Suprapubic skin (tissue), 4 donors: ENCODE measurements at places on chromosomes 12 and 14.

DNA sequence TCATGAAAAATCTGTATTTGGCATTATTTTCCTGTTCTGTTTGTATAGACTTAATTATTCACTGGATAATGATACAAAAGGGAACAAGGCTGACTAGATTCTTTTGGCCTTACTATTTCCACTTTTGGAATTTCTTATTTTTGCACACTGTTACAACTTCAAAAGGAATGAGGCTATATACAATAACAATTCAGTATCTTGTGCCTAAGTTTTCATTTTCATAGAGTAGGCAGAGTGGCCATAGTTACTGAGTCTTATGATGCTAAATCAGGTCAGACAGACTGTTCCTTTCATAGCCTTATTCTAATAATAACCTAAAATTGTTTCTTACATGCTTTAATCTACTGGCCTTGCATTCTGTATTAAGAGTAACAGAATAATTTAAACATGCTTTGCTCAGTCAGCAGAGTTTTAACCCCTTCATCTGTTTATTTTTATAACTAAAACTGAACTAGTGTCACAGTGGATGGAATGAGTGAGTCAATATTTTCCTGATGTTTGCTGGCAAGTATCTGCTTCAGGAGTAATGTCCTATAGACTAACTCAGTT is 10.5 kb downstream of the TTC8 start:
- no peak for DNase-seq

- DNase-seq = no peak
Observed at GRCh38 chr12:73225941-73226340, 953.8 kb downstream of the TRHDE start.

DNA sequence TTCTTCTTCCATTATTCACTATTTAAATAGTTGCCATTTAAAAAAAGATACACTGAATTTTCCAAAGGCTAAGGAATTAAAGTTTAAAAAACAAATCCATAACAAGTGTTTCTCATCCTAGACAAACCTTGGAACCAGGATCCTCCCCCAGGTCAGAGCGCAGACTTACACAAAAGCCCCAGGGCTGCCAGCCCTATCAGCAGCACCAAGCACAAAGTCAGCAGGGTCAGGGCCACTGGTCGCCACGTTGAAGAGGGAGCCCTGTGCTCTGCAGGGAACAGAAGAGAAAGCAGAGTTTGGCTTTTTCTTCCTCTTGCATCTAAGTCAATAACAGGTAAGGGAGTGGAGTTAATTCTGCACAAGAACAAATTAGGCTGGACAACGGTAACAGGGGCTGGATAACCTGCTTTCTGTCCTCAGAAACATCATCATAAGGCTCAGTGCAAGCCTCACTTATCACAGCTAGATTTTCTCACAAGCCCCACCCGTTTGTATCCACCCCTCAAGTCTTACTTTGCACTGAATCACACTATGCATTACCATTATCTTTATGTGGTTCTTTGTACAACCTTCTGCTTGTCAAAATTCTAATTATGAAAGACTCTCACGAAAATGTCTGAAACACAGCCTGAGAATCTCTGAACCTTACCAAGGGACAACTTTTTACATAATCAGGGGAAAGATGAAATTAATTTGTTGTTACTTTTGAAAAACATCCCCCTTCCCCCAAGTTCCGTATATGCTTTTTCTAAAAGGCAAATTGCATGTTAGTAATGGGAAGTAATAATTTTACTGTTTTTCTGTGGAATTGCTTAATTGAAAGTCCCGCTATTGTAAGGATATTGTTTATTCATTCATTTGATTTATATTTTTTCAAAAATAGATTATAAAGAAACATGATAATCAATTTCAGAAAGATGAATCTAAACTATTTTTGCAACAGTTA is 9.6 kb downstream of the CLEC1A start:
- DNase-seq = no peak

GRCh38 chr12:109482894-109483293 is 5.5 kb downstream of the UBE3B start:
- no peak for DNase-seq

DNA sequence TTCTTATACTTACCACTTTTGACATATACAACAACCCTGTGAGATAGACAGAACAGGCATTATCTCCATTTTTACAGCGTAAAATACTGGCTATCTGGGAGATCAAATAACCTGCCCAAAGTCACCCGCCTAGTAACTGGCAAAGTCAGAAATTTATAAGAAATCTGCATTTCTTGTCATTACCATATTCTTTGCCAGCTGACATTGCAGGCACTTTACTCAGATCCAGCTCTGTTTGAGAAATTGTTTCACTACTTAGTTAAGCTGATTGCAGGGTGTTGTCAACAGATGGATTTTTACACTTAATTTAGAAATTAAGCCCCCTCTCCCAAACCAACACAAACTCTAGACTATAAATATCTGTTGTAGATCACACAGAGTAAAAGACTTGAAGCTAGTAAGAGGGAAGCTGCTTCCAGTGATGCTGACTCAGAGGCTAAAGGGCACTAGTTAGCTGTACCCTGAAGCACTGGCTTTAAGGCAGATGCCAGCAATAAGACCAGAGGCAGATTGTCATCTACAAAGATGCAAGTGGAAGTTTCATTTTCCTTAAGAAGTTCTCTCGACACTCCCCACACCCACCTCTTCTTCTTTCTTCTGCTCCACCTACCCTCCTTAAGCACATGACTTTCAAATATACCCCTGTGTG is 153.1 kb downstream of the ANO6 start:
- no peak for DNase-seq

- no peak for DNase-seq
Observed at GRCh38 chr12:131242741-131243496, 289.2 kb downstream of the ADGRD1 start.

DNA sequence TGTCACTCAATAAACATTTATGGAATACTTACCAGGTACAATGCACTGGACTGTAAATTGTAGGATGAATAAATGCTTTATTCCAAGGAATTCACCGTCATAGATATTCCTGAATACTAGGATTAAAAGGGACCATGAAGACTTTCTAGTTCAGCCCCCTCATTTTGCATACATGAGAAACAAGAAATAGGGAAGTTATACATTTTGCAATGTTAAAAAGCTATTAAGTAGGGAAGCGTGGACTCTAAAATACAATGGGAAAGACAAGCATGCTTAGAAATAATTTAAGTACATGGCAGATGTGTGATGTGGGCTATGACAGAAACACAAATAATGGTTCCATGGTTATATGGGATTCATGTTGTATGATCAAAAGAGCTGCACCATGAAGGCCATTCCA is 89.4 kb upstream of the SYT10 start:
- DNase-seq = no peak

- DNase-seq = no peak
Observed at GRCh38 chr14:106877517-106877916, 1351.1 kb downstream of the TMEM121 start.

- no peak for DNase-seq
Observed at GRCh38 chr12:11998944-11999315, 71.8 kb upstream of the BCL2L14 start.

DNA sequence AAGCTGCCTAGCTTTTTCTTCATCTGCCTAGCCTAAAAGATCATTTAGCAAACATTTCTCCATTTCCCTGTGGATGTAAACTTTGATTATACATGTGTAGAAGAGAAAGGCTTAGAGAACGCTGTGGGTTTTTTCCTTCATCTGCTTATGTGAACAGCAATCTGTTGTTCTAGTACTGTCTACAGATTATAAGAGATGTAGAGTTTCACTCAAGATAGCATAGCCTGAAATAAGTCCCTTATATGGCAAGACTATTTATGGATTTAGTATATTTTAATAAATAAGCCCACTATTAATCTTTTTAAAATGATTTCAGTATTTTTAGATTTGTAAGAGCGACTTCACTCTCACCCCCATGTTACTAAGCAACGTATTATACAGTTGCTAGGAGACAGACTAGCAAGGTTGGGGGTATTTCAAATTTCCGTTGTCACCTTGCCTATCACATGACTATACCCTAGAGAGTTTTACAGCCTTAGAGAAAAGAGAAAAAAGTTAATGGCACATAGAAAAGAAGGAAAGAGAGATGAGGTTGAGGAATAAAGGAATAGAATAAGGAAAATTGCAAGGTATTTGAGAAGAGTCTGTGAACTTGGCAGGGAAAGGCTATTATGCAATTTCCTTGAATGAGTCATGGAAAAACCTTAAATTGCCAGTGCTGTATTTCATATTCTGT is 12.2 kb upstream of the TUBA1A start:
- no peak for DNase-seq

GRCh38 chr12:6763380-6763779 is 2.8 kb upstream of the PTMS start:
- no peak for DNase-seq

GRCh38 chr12:62774794-62775193 is 160.2 kb downstream of the PPM1H start:
- no peak for DNase-seq

GRCh38 chr12:779745-780734 is 27.7 kb downstream of the WNK1 start:
- DNase-seq = no peak

GRCh38 chr12:109601557-109601956 is 28.0 kb downstream of the MVK start:
- DNase-seq = no peak

DNA sequence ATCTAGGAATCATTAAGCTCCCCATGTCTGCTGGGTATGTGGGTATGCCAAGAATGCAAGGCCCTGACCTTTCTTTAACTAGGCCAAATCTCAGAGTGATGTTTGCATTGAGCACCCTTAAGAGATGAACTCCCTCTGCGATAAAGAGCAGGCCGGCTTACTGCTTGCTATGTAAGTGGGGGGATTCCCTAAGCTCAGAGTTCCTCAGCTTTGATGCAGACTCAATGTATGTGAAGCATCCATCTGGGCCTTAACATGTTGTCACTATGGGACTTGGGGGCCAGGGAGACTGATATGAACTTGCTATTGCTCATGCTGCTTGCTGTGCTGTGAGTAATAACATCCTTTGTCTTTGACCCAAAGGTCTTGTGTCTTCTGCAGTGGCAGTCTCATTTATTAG is 149.7 kb downstream of the C12orf75 start:
- no peak for DNase-seq

DNA sequence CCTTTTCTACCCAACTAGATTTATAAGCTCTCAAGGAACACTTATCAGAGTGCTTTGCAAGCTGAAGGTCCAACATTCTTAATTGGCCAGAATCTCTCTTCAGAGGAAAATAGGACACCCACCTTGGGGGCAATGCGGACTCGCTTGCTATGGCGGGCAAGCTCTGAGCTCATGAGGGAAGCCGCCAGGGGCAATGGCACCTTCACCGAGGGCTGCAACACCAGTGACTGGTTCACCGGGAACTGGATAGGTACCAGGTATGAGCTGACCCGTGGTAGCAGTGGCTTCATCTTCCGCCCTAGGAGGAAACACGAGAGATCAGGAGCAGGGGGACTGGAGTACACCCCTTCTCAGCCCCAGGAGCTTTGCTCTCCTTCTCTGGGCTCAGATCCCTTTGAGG is 7.4 kb upstream of the TEX52 start:
- no peak for DNase-seq

DNA sequence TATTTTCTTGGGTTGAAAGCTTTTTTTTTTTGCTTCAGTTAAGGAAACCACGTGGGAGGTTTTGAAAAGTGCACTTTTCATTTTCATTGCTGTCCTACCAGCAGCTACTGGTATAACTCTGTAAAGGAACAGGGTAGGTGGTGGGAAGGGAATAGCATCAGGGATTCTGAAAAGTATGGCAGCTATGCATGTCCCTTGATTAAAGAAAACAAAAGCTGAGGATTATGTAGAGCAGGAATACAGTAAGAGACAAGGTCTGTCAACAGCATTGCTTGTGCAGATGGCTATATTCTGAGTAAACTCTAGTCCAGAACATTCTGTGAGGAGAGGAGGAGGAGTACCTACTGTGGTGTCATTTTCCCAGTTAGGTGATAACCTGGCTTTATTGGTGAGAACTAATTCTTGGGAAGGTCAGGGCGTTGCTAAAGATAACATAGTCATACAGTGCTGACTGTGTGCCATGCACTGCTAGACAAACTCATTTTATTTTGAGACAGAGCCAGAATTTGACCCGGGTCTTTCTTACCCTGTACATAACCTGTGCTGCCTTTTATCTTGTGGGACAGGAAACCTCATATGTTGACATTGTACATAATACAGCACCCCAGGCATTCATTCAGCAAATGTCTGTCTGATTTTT is 80.3 kb upstream of the TRAF3 start:
- no peak for DNase-seq

DNA sequence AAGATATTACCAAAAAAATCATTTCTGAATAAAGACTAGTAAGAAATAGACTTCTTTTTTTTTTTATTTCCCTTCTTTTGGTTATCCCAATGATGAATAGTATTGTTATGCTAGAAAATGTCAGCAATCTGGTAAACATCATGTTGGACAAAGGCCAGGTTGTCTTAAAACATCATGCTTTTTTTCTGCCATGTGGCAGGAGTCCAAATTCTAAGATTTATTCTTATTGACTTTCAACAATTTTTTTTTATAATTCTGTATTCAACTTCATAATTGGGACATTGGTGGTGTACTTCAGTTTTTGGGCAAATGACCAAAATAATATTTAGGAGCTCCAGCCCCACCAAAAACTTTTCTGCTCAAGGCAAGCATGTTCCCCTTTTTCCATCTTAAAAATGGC is 10.5 kb downstream of the DCN start:
- DNase-seq = no peak

DNA sequence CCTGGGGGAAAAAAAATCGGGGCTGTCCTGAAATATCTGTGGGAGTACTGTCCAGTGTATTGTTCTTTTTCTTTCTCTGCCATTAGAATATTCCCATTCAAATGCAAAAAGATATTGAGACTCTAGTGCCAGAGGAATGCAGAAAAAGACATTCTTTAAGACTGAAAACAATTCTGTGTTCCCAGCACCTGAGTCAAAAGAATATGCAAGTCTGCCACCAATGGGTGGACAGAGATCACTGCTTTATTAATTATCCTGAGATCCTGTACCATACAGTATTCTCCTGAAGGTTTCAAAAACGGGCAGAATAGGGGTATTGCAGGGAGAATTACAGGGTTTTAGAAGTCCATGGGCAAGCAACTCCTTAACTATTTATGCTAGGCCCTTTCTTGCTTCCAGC is 361.8 kb downstream of the C12orf50 start:
- DNase-seq = no peak

GRCh38 chr12:120536064-120536791 is 2.1 kb downstream of the RNF10 start:
- no peak for DNase-seq

DNA sequence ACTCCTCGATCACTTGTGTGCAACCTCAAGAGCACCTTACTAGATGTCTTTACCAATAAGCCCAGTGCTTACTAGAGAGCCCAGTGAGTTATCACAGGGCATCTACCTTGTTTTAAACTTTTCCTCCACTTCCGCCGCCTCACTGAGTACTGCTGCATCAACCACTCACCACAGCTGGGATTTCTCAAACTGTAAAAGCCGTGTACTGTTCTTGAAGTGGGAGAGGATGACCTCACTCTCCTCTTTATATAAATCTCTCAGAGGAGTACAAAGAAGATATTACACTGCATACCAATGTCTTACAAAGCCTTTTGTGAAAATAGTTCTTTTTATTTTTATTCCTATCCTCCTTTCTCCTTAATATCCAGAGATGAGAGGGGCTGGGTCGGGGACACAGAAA is 94.1 kb downstream of the PLCZ1 start:
- DNase-seq = no peak
